Sigmoid colon (tissue), 7 donors: ENCODE measurements at places on chromosomes 5 and 9. TPM values are rescaled to one million over a fixed set of nuclear protein-coding genes. Genes with fewer than 3 reads are reported as not detected.

DNA sequence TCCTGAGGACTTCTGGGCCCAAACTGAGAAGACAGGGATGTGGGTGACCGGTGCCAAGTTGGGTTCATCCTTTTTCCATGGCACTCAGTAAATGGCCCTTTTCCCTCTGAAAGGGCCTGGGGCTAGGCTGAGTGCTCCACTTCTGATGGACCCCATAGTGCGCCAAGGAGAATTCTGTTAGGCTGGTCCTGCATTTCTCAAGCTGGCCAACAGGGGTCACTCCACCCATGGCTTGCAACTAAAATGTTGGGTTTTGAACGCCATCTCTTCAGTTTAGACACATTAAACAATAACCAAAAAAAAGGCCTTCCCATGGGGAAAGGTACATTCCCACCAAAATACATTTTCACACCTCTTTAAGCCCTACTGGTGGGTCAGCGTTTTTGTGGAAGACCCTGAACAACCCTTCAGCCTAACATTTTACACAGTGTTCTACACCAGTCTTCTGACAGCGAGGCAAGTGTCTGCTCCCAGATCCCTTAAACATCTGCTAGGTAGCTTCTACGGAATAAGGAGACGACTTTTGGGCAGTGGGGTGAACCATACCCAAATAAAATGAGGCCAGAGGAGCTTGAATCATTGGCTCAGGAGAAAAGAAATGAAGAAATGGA lies 27.3 kb downstream of the CNTFR start:
- no peaks in the 10 kb centered on the region for H3K36me3 ChIP-seq
- H3K4me3 ChIP-seq = no peak overlapping the region
- H3K27me3 ChIP-seq = no peaks in the 10 kb centered on the region
- peaks cover 18% of the 10 kb centered on the region for H3K4me1 ChIP-seq
- no peak overlapping the region for H3K27ac ChIP-seq

Gene FOXB2
- total RNA-seq = not detected

GRCh38 chr5:6404129-6404528 lies 25.8 kb upstream of the MED10 start:
- no peaks in the 10 kb centered on the region for H3K27me3 ChIP-seq
- no peak for DNase-seq
- no peaks in the 10 kb centered on the region for H3K36me3 ChIP-seq
- H3K4me1 ChIP-seq = no peaks in the 10 kb centered on the region

Gene C9
- total RNA-seq = not detected
